ACHN (cell line): ENCODE measurements at places on chromosomes 16 and 17.

- DNase-seq, result no peak
Measured at GRCh38 chr17:3915995-3916696, at the start of gene P2RX1. P2RX1 (minus strand) TSS chr17:3916465; CDS start chr17:3916225, 240 bp downstream.

GRCh38 chr16:19851476-19851875, 33.2 kb downstream of the GPRC5B start:
- DNase-seq, result no peak

- no peak for DNase-seq
Measured at GRCh38 chr16:88798772-88799455, 4.7 kb upstream of the CDT1 start.

- no peak for DNase-seq
Measured at GRCh38 chr16:49884033-49885015, 28.4 kb upstream of the ZNF423 start.

DNA sequence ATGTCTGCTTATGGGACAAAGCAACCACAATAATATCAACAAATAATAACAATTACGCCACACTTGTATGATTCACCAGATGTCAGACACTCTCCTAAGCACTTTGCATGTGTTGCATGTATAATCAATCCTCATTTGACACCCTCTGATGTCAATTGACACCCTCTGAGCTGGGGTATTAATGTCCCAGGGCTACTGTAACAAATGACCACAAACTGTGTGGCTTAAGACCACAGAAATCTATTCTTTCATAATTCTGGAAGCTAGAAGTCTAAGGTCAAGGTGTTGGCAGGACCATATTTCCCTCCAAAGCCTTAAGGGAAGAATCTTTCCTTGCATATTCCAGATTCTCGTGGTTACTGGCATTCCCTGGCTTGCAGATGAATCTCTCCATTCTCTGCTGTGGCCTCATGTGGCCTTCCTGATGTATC, 112.7 kb downstream of the NPIPB5 start:
- DNase-seq, result peak; percentile 28

- DNase-seq, result peak; percentile 93
Measured at GRCh38 chr17:37752482-37752881, 7.6 kb upstream of the HNF1B start.

- DNase-seq, result peak; percentile 95
Measured at GRCh38 chr16:19717741-19718623, at the start of the genes IQCK and KNOP1. IQCK (plus strand) TSS chr16:19718271; CDS start chr16:19718307, 36 bp downstream. KNOP1 (minus strand) TSS chr16:19718227; CDS start chr16:19715035, 3,192 bp downstream.

DNA sequence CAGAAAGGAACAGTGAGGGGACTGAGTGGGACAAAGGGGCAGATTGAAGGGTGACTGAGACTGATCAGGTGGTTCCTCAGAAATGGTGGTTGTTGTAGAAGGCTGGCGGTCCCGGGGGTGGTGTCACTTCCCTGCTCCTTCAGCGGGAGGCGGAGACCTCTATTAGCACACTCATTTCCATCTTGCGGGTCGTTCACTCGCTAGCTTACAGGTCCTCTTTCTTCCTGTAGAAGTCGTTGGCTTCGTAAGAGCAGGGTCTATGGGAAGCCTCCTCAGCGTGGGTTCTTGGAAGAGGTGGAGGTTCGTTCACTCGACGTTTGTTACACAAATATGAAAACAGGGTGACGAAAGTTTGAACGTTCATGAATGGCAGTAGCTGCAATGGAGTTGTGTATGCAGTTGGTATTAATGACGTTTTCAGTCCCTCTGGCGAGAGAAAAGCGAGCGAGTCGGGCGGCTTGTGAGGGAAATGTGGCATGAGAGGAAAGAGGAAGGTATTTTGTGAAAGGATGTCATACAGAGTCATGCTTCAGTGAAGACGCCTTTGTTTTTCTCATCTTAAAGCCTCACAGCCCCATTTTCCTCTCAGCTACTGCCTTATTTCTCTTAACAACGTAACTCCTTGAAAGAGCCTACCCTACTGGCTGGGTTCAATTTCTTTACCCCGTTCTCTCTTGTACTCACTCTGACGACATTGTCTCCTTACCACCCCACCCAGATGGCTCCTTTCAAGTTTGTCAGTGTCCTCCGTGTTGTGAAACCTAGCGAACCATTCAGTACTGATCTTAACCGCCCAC, 667 bp downstream of the EFCAB13 start:
- peak; percentile 83 for DNase-seq

- DNase-seq, result no peak
Measured at GRCh38 chr17:67208232-67208631, 36.8 kb downstream of the HELZ start.

- DNase-seq, result no peak
Measured at GRCh38 chr17:78340183-78340955, 19.5 kb downstream of the SOCS3 start.
